Testis (tissue), 5 donors: ENCODE measurements at places on chromosomes 7 and 10. TPM values are rescaled to one million over a fixed set of nuclear protein-coding genes. Genes with fewer than 3 reads are reported as not detected.

SPOCK2 gene
- total RNA-seq = 212 TPM

GRCh38 chr10:98429320-98430072 lies 14.5 kb upstream of the PYROXD2 start:
- DNase-seq = no peak

DNA sequence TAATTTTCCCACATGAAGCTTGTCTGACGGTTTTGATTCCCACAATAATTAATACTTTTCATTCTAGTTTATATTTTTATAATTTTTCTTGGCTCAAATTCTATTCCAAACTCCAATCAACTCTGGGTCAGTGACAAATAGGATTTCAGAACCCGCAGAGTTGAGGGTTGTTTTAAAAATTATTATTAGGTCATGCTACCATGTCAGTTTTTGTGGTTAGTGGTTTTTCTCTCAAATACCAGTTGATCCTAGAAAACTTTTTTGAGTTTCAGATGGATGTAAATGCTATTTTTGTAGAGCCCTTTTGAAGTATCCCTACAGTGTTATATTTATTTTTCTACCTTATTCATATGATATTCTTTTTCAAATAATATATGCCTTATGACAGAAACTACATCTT lies 237.4 kb downstream of the SEMA3D start:
- no peak for DNase-seq

DNA sequence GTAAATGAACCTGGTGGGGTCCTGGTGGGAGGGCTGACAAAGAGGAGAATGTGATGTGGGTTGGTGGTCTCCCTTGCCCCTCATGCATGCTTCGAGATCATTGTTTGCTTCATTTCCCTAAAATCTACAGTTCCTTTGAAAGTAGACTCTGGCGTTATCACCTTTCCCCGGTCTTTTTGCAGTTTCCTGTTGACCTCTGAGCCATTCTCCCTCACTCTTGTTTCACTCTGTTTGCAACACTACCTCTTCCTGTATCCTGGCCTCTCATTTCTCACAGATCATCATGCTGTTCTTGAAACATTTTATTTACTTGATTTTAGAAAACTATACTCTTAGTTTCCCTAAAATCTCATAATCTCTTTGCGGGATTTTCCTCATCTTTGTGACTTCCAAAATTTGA lies 179.8 kb downstream of the WNT2 start:
- no peak for DNase-seq

GIMAP4 gene
- total RNA-seq = 5.8 TPM

- DNase-seq = no peak
Measured at GRCh38 chr10:35056686-35057085, 33.5 kb downstream of the CUL2 start.

CXCL12 gene
- total RNA-seq = 12.0 TPM

GRCh38 chr10:86803156-86803555 lies 46.7 kb downstream of the BMPR1A start:
- no peak for DNase-seq

DNA sequence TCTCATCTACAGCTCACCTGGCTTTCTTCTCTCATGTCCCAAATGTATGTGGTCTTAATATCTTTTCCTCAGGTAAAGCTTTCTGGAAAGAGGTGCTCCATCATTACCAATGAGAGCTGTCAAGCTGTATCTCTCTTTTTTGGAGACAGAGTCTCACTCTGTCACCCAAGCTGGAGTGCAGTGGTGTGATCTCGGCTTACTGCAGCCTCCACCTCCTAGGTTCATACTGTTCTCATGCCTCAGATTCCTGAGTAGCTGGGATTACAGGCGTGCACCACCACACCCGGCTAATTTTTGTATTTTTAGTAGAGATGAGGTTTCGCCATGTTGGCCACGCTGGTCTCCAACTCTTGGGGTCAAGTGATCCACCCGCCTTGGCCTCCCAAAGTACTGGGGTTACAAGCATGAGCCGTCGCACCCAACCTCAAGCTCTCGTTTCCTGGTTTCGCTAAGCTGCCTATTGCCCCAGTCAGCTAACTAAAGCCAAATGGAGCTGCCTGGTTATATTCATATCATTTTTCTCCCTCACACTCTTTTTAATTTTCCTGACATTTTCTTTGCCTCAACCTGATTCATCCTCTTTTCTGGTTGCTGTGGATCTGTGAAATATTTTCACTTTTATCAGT lies 60.5 kb downstream of the SUFU start:
- no peak for DNase-seq

TEX36 gene
- total RNA-seq = 14.9 TPM

AASS gene
- total RNA-seq = 29.3 TPM

DNA sequence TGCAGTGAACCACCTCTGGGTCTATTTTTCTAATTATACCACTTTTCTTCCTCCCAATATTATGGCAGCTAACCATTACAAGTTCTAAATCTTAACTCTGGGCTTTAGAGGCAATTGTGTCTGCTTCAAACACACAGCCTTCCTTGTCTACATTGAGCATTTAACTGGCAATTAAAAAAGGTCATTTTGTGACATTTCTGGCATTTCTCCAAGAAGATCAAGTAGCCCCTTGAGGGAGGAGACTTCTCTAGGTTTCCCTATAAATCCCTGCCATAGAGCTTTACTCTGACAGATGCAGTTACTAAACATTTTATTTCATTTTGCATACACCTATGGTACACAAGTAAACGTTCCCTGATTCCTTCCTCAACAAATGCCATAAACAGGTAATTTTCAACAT lies 33.4 kb upstream of the FAM133B start:
- DNase-seq = no peak

CUEDC2 gene
- total RNA-seq = 49.0 TPM

DNA sequence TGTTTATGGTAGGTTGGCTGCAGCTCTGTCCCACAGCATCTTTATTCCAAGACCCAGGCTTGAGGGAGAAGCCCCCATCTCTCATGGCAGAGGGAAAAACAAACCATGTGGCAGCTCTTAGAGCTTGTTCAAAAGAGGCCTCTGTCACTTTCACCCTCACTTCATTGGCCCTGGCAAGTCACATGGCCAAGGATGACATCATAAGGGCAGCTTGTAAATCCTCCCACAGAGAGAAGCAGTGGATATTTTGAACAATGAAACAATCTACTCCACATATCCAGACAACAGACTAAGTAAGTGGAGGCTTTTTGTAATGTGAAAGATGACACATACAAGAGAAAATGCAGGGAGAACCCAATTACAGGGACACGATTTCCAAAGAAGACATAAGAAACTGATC lies 108.1 kb downstream of the GRID1 start:
- DNase-seq = no peak

CTTNBP2 gene
- total RNA-seq = 4.3 TPM

- peak; percentile 93 for DNase-seq
Measured at GRCh38 chr10:133307776-133308420, 774 bp downstream of the TUBGCP2 start.

CPXM2 gene
- 16.0 TPM for total RNA-seq

INMT gene
- 41.2 TPM for total RNA-seq

DNA sequence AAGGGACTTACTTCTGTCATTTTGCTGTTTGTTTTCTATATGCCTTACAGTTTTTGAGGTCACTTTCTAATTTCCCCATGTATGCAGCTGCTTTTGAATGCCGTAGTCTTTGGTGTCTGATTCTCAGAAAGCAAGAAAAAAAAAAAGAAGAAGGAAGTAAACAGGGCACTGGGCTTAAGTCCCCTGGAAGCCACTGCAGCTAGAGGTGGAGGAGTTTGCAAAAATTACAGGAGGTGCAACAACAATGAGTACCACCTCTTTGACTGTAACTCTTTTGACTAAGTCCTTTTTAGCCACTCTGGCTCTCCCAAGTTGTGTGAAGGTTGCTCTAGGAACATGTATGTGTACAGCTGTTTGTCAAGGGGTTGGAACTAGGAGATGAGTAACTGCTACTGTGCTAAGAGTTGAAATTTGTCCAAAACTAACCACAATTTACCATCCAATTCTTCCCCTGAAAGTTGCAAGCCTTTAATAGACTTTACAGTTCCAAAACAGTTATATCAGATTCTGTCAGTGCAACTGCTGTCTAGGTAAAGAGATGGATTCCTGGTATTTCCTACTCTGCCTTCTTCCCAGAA lies 588.0 kb upstream of the LRRN3 start:
- no peak for DNase-seq

DNA sequence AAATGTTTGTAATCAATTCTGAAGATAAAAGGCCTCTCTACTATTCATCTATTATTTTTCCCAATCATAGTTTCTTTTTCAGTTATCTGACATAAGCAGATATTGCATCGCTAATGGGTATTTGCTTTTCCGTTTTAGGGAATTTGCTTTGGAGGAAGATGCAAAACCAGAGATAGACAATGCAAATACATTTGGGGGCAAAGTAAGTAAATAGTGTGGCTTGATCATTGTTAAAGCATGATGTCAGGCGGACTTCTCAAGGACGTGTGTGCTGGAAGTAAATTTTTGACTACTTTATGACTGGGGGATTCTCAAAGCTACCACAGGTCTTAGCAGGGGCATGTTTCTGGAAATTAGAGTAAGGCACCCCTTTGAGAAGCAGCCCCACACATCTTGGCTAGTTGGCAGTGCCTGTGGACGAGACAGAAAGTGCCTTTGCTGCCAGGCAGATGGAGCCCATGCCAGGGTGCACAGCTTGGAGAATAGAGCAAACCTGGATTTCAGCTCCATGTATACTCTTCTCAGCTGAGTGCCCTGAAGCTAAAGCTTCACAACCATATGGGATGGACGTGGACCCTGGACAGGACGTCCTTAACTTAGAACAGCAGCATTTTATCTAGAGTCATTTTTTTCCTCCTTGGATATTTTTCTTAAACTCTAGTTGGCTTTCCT lies 68.6 kb downstream of the SRI start:
- DNase-seq = no peak

NT5C3A gene
- total RNA-seq = 23.8 TPM

GRCh38 chr7:51015581-51015980 lies 232.9 kb upstream of the GRB10 start:
- no peak for DNase-seq

DNA sequence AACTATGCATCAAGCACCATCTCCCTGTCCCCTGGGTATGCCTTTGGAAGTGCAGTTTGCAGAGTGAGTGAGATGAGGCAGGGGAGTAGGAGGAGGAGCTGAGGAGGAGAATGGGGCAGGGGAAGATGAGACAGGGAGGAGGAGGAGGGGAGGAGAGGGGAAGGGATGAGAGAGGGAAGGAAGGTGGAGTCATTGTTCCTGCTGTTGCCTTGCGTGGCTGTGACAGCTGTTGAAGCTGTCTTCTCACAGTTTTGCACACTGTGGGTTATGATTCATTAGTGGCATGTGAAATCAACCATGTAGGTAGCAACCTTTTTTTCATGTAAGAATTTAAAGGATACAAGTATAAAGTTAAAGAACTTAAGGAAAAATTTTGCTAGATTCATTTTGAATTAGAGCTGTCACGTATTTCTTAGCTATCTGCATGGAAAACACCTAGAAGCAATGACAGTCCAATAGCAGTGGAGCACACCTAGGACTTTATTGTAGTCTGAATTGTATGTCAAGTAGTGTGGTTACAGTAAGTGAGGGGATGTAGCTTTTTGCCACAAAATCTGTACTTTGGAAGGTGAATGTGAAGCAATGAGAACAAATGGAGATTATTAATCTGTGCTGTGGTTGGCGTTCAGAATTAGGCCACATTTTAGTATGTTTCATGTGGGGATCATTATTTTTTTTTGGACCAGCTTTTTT lies 21.7 kb downstream of the CCM2 start:
- DNase-seq = no peak

DNA sequence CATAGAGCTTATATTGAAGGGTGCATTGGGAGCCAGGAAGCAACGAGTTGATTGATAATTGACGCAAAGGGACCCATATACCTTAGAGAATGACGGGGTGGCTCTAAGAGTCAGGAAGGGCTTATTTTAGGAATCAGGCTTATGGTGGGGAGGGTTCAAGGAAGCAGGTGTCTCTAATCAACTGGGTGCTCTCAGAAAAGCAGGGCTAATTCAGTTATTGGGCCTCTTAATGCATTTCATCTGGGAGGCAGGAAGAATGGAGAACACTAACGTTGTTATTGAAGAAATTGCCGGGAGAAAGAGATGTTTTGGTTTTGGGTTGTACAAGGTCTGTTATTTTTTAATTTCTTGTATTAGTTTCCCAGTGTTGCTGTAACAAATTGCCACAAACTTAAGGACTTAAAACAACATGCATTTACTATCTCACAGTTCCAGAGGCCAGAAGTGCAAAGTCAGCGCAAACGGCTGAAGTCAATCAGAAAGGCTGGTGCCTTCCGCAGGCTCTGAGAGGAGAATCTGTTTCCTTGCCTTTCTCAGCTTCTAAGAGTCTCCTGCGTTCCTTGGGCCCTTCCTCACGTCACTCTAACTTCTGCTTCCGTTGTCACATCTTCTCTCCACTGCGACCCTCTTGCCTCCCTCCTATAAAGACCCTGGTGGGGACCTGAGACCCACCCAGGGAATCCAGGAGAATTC lies 328.4 kb upstream of the C7orf33 start:
- DNase-seq = no peak
